ENCODE measurements at places on chromosomes 16 and 17.

- no peak for DNase-seq
These were observed 2.7 kb downstream of the WDR45B start for GRCh38 chr17:82645516-82645915.

- no peak for DNase-seq
These were observed 4.9 kb downstream of the MYO15B start for GRCh38 chr17:75592348-75593020.

- no peak for DNase-seq
These were observed 93.4 kb downstream of the NCOR1 start for GRCh38 chr17:16121915-16122314.

DNA sequence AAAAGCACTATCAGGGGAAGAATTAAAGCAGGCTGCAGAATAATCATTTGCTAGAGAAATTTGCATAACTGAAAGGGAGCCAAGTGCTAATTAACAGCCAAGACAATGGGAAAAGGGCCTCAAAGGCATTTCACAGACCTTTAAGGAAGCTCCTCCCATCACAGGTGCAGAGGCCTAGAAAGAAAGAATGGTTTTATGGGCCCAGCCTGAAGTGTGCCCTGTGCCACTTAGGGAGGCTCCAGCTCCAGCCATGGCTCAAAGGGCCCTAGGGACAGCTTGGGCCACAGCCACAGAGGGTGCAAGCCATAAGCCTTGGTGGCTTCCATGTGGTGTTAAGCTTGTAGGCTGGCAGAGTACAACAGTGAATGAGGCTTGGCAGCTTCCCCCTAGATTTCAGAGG lies 50.1 kb downstream of the RNF112 start:
- DNase-seq = no peak

GRCh38 chr17:30207655-30208054 lies 27.8 kb downstream of the SLC6A4 start:
- no peak for DNase-seq
